ENCODE measurements at places on chromosomes 7 and 10.

DNA sequence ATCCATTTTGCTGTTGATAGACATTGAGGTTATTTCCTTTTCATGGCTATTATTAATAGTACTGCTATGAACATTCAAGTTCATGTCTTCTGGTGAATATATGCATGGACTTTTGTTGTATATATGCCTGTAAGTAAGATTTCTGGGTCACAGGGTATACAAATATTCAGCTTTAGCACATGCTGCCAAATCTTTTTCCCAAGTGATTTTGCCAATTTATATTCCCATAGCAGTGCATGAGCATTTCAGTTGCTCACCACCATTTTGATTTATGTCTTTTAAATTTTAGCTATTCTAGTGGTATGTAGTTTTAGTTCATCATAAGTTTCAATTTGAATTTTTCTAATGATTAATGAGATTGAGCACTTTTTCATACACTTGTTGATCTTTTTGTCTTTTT is 59.9 kb downstream of the CALD1 start:
- no peak for DNase-seq

- no peak for DNase-seq
These were observed 249.7 kb downstream of the MTERF1 start for GRCh38 chr7:91630581-91631380.

DNA sequence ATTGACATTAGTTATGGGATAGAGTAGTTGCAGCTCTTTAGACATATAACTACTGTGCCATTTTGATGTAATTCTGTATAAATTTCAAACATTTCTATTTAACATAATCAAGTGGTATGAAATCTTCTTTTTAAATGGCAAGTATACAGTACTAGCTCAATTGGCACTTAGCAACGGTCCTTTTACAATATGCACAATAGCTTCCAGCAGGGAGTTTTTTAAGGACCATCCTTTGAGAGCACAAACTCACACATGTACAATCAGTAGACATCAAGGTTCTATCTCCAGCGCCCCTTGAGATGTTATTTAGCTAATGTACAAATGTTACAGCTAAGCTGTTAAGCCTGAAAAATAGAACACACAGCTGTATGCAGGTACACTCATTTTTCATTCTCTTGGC is 480.7 kb downstream of the TFEC start:
- no peak for DNase-seq

DNA sequence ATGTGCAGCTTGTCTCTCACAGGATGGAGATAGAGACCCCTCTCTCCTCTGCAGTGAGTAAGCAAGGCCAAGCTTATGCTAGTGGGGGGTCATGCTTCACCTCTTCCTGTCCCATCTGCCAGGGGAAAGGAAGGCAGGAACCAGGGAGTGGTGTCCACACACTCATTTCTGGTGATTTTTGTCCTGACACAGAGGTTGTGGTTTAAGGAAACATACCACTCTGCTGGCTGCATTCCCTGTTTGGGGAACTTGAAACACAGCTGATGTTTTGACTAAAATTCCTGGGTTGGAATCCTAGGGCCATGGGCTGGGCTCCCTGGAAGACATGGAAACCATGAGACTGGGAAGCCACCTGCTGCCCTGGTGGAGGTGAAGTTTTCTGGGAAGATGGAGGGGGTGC is 21.4 kb downstream of the C10orf120 start:
- DNase-seq = no peak

- no peak for DNase-seq
These were observed 28.4 kb downstream of the ZNF33A start for GRCh38 chr10:38038932-38039245.

GRCh38 chr10:4678023-4678950 is 147.7 kb upstream of the AKR1E2 start:
- no peak for DNase-seq

DNA sequence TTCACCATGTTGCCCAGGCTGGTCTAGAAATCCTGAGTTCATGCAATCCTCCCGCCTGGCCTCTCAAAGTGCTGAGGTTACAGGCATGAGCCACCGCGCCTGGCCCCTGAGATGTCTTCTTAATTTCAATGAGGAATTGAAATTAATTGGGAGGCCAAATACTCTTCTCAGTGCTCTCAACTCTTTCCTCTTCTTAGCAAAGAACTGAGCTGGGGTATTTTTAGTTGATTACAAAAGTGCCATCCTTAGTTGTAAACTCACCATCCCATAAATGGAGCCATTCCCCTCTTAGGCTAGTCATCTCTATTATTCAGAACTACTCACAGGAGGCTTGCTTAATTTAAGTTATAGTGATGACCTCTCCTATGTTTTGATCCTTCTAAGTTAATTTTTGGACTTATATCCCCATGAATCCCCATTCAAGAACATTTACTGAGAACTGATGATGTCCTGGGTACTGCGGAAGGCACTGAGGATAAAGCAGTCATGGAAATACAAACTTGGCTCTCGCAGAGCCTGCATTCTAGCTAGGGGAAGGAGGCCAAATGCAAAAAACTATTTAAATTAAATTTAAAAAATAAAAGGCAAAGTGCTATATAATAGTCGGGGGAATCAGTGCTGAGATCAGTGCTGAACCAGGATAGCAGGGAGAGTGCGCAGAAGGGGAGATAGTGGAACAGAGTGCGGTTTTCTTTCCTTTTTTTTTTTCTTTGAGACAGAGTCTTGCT is 145.3 kb downstream of the SFMBT2 start:
- DNase-seq = peak; percentile 81

- no peak for DNase-seq
These were observed 657.2 kb downstream of the INHBA start for GRCh38 chr7:41045556-41046123.

GRCh38 chr7:116510795-116511194 is 11.3 kb downstream of the CAV2 start:
- DNase-seq = no peak

DNA sequence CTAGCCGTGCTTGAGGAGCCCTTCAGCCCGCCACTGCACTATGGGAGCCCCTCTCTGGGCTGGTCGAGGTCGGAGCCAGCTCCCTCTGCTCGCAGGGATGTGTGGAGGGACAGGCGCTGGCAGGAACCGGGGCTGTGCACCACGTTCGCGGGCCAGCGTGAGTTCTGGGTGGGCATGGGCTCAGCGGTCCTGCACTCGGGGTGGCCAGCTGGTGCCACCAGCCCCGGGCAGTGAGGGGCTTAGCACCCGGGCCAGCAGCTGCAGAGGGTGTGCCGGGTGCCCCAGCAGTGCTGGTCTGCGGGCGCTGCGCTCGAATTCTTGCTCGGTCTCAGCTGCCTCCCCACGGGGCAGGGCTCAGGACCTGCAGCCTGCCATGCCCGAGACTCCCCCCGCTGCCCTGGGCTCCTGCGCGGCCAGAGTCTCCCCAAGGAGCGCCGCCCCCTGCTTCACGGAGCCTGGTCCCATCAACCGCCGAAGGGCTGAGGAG is 90.8 kb upstream of the NRG3 start:
- no peak for DNase-seq

DNA sequence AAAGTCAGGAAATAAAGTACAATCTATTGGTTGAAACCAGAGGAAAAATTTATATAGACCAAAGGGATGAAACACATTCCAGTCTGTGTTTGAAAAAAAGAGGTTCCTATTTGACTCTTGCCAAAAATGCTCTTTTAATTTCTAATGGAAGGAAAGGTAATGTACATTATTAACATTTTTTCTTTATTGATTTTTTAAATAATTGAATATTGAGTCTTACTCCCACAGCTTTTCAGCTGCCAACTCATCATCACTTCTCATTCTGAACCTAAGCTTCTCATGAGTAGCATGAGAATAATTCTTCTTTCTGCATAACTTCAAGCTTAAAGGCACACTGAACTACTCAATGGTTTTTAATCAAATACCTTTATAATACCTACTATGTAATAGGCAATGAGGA is 49.8 kb upstream of the FHIP2A start:
- no peak for DNase-seq

- no peak for DNase-seq
These were observed 63.8 kb downstream of the SLC37A3 start for GRCh38 chr7:140334341-140335057.

DNA sequence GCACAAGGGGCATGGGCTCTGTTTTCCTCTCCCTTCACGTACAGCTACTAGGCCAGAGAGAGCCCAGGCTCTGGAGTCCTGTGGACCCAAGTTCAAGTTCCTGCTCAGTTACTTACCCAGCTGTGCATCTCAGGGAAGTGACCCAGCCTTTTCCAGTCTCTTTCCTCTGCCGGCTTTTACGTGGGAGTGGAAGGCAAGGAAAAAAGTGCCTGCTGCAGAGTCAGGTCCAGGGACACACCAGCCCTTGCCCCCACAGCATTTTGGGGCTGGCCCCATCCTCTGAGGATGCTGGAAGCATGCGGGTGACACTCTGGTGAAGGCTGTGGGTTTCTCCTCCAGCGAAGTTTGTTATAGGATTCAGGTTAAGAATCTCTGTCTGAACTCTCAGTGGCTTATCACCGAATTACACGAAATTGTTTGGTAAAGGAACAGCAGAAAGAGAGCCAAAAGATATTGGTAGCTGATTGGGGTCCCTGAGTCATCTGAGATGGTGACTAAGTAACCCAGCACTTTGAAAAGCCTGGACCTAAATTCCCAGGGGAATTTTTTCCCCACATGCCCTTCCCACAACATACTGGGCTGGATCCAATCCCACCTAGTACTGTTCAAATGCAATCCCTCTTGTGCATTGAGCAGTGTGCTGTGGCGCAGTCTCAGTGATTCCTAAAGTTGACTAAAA is 424.3 kb downstream of the RPS24 start:
- no peak for DNase-seq

DNA sequence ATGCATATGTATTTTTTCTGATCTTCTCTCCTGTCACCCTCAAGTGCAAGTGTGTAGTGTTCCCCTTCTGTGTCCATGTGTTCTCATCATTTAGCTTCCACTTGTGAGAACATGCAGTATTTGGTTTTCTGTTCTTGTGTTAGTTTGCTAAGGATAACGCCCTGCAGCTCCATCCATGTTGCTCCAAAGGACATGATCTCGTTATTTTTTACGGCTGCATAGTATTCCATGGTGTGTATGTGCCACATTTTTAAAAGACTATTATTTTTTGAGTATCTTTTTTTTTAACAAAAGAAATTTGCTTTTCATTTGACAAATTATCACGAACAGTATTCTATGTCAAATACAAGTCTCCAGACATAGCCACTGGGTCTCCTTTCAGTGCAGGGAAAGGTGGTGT is 110.1 kb upstream of the ZNF746 start:
- DNase-seq = no peak

GRCh38 chr7:33559324-33559710 is 346.0 kb upstream of the BMPER start:
- DNase-seq = no peak
